NCI-H82 (cell line): ENCODE measurements at places on chromosomes 1 and 21.

DNA sequence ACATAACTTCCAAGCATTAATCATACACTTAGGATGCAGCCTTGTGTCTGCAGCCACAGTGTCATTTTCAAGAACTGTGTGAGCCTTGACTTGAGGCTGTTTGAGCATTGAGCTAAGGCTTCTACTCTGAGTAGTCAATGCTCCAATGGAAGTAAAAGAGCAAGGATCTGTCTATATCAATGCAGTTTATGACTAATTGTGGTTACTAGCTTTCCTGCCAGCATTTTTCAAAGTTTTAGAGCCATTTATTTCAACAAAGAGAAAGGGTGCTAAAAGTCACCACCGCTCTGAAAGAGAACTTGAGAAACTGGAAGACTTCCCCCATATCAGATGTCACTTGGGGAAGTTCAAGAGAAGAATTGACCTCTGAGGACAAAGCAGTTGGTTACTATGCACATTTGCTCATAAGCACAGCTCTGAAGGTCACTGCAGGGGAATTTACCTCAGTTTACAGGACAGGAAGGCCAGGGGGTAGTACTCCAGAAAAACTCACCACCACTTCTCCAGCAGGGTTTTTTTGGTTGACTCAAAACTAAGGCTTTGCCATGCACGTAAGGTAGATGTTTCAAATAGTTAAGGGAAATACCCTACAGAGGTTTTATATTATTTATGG, 24.5 kb upstream of the RGS1 start:
- DNase-seq, result no peak

DNA sequence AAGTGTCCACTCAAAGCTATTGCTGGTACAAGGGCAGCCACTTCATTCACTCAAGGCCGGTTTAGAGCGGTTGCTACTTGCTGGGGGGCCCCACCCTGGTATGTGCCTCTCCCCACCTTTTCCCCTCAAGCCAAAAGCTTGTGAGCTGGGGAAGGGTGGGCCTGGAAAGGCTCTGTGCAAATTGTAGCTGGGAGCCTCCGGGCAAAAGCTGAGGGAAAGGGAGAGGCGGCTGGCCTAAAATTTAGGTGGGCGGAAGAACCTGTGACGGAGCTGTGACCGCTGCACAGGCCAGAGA, 306 bp upstream of the SH3D21 start:
- DNase-seq, result no peak

GRCh38 chr1:28028873-28029654, 59.3 kb downstream of the EYA3 start:
- no peak for DNase-seq

- no peak for DNase-seq
Observed at GRCh38 chr1:168116327-168116799, 20.4 kb downstream of the GPR161 start.

DNA sequence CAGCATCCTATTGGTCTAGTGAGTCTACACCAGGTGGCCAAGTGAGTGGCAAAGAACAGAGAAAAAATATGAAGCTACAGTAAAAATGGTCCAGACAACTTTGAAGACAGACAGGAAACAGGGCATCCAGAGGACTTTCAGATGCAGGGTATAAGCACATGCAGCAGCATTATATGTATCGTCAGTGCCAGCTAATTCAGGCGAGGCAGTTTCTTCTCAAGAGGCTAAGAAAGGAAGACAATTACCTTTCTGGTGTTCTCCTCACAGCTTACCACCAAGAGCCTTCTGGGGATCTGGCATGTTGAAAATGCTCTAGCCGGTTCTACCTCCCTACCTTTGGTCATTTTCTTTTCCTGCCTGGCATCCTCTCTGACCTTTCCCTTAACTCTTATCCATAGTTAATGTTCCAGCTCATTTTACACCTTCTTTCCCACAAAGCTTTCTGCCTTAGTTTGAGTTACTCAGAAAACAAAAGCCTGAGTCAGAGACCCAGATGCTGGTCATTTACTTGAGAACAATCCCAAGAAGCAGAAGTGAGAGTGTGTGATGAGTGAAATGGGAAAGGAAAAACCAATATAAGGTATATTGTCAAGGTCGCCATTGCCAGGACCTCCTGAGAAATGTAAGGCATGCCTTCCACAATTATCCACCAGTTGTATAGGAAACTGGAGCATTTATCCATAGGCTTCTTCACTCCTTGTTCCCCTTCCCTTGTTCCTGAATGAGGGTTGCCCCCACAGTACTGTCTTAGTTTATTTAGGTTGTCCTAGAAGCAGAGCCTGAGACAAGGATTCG, 444.1 kb downstream of the PLPP3 start:
- DNase-seq, result no peak

GRCh38 chr21:30223596-30223995, 7.7 kb upstream of the CLDN8 start:
- no peak for DNase-seq

DNA sequence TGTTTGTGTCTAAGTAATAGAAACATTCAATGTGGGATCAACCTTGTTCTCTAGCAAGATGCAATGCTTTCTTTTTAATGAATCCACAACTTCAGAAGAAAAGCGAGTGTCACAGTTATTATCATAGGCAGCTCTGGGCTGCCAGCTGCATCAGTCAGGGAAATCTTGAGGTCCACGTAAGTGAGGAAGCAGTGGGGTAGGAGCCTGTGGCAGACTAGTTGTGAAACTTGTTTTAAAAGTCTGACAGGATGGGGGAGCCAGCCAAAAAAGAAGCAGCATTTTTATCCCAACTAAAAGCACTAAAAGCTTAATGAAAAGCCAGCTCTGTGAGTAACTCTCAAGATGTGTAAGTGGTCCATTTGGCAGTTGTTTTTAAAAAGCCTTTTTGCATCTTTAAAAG, 113.1 kb downstream of the ZNF326 start:
- DNase-seq, result no peak

DNA sequence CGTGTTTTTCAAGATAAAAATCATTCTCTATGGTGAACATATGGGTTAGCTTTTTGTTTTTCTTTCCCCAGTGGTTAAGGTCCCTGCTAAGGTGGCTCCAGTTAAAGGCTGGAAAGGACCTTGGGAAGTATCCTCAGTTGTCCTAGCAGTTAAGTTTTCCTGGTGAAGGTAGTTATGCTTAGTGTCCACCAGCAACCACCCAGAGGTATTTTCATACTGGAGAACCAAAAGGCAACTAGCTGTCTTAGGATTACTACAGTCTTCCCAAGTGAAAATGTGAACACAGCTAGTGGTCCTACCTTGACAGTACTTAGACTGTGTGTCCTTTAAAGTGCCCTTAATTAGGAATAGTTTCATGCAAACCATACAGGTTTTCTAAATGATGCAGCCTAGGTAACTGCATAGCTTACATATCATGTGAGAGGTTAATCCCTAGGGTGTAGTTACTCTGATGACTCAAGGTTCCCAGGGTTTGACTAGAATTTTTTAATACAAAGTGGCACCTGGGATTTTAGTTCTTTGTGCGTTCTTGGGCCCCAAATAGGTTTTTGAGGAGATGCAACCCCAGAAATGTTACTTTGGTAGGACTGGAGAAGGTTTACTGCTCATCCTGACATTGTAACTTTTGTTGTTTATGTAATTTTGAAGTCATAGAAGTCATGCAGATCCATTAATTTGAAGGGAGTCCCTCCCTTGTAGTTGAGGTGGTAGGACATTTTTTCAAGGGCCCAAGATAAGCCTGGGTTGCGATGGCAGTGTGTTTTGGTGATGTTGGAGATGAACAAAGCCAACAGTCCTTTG, 36.5 kb downstream of the YY1AP1 start:
- no peak for DNase-seq
